Globus pallidus (tissue), 1 donor: ENCODE measurements at places on chromosomes 2 and 18.

DNA sequence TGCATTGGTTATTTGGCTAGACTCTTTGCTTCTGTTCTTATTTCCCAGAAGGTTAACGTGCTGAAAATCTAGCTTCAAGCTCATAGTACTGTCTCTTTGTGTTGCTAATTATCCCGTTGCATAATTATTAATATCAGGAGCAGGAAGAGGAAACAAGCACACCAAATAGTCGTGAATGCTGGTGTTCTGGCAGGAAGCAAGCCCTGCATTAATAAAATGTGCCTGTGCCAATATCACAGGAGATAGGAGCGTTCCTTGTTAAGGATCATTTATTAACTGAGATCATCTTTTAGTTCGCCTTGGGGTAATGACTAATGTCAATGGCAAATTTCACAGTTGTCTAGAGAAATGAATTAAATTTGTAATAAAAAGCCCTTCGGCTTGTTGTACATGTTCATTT, 893.0 kb upstream of the POU3F3 start:
- no peak for DNase-seq

DNA sequence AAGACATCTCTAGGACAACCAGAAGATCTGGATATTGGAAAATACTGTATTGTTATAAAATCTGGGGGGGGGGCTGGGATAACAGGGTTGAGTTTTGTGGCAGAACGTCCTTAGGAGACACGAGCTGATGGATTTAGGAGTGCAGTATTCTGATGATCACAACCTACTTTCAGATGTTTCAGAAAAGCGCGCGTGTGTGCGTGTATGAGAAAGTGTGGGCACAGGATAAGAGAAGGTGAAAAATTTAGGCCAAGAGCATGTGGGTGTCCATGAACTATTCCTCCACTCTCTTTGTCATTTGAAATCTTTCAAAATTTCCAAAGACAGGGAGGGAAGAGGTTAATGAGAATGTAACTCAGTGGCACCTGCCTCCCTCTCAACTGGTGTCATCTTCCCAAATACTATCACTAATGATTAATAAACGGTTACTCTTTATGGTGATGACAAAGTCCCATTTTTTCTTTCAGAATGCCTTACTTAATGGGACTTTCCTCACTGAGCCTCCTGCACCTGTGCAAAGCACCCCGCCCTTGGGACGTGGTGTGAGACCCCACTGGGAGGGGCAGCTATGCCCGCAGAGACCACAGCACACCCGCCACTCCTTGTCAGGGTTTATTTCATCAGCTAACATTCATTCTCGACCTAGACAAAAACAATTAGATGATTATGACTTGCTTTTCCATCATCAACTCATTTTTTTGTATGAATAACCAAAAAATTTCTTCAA, 53.6 kb downstream of the HS6ST1 start:
- no peak for DNase-seq

GRCh38 chr2:217512259-217512658, 490.5 kb downstream of the TNS1 start:
- no peak for DNase-seq

GRCh38 chr18:23903971-23904370, 110.6 kb upstream of the TTC39C start:
- DNase-seq = no peak

GRCh38 chr2:32008805-32009515, 1.8 kb downstream of the MEMO1 start:
- DNase-seq = peak; percentile 24

DNA sequence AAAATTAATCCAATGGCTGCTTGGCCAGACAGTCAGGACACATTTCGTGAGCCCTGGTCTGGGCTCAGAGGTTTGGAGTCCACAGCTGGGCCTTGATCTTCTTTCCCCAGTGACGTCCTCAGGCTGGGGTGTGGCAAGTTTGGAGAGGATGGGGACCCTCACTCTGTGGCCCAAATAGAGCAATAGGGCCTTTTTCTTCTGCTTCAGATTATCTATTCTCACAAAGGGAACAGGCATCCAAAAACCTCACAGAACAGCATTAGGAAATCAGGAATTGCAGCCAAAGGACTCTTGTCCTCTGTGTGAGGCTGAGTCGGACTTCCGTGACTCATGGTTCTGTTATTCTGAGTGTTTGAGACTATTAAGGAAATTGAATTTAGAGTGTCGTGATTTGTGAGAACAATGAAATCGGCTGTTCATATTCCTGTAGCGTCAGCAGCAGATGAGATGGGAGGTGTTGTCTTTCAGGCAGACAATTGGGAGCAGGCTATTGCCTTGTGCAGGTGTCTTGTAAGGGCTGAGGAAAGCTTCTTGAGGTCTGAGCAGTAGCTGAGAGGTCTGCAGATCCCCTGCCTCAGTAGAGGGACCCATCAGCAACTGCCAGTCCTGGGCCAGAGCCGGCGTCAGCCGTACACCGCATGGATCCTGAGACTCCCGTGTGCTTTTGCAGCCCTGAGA, 113.8 kb downstream of the SH3RF3 start:
- DNase-seq = no peak

- no peak for DNase-seq
Observed at GRCh38 chr2:225158360-225158759, 116.1 kb upstream of the DOCK10 start.

- no peak for DNase-seq
Observed at GRCh38 chr18:56487801-56488200, 150.6 kb downstream of the TXNL1 start.

- no peak for DNase-seq
Observed at GRCh38 chr2:24820598-24821432, 27.6 kb downstream of the CENPO start.

- no peak for DNase-seq
Observed at GRCh38 chr18:49544362-49544761, 17.5 kb upstream of the LIPG start.

DNA sequence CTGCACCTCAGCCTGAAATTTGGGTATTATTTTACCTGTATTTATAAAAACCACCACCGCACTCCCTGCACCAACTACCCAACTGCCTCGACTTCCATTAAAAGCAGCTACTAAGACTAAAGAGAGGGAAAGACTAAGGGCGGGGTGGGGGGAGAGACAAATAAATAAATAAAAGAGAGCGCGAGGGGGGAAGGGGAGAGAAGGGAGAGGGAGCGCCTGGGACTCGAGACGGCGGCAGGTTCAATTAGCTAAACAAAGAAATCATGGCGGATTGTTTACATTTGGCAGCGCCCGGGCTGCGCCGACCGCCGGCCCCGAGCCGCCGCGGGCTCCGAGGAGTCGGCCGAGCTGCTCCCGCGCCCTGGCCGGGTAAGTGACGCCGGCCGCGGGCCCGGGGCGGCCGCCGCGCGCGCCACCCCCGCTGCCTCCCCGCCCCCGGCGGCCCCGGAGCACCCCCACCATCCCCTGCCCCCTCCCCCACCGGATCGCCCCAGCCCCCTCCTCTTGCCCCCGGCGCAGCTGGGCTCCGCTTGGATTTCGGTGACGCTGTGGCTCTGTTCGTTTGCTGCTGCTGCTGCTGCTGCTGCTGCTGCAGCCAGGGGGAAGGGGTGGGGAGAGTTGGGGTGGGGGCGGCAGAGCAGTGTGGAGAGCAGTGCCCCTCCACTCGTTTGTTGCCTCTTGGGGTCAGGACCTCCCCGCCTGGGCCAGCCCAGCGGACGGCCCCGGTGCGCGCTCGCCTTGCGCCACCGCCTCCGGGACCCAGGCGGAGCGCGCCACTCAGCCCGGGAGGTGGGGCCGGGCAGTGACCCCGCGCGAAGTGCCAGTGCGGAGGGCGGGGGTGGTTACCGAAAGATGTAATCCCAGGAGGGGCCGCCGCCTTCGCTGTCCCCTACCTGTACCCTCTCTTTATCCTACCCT, 187.2 kb upstream of the FANCL start:
- DNase-seq = peak; percentile 84

- no peak for DNase-seq
Observed at GRCh38 chr2:121818546-121818945, 63.1 kb downstream of the TSN start.

DNA sequence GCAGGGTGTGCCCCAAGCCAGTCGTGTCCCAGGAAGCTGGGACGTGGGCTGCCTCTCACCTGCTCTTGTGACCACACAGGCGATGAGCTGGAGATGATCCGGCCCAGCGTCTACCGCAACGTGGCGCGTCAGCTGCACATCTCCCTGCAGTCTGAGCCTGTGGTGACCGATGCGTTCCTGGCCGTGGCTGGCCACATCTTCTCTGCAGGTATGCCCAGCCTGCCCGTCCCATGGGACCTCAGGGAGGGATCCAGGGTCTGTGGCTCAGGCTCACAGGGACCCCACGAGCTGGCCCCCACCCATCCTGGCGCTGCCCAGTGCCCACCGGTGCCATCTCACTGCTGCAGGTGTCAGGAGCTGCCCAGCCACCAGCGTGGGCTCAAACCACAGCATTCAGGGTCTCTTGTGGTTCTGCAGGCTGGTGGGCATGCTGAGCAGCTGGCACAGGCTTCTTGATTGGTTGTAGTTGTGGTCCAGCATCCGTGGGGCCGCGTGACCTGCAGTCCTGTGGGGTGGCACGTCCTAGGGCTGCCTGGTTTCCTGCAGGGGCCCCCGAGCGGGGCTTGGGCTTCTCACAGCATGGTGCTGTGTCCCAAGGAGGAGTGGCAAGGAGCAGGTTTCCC, 3.8 kb downstream of the BOK start:
- DNase-seq = no peak

- no peak for DNase-seq
Observed at GRCh38 chr18:8373486-8373885, 235.8 kb upstream of the RAB12 start.

DNA sequence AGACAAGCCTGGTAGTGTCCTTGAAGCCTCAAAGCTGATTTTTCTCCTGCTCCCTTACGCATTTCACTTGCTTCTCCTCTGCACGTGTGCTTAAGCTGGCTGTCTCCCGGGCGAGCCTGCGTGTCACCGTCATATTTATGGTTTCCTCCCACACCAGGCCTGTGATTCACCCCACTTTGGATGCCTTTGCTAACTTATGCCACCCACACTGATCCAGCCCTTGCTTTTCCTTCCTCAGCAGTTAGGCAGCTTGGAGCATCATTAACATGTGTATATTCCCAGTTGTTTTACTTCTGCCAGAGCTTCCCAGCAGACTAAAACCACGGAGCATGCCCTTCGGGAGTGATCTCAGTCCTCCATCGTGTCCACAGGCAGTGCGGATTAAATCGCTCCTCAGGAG, 2.2 kb downstream of the ST3GAL5 start:
- no peak for DNase-seq

DNA sequence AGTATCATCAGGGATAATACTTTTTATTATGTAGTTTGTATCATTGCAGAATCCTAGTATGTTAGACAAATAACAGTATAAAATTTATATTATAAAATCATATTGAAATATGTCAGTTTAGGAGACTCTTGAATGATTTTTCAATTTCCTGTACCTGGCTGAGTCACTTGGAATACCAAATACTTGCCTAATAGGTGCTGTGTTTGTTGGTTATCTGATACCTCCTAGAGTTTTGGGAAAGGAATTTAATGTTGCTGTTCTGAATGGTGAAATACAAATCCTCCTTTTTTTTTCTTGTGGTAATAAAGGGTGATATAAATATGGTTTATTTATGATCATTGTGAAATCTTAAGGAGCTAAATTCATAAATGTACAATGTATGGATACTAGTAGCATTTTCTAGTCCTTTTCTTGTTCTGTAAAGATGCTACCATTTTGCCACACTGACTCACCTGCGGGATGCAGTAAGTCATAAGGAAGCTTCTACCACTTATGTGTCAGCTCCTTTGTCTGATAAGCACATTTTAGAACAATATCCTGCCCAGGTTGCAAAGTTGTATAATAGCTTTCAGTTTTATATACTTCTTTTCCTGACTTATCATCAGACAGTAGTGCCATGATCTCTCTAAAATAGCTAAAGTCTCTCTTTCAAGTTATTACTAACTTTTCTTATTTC, 465.5 kb downstream of the XIRP2 start:
- DNase-seq = no peak

GRCh38 chr2:236400046-236400574, 135.9 kb upstream of the ASB18 start:
- DNase-seq = no peak

GRCh38 chr2:8144785-8145184, 537.1 kb upstream of the ID2 start:
- DNase-seq = no peak

- DNase-seq = no peak
Observed at GRCh38 chr2:67321588-67321903, 75.6 kb upstream of the ETAA1 start.

DNA sequence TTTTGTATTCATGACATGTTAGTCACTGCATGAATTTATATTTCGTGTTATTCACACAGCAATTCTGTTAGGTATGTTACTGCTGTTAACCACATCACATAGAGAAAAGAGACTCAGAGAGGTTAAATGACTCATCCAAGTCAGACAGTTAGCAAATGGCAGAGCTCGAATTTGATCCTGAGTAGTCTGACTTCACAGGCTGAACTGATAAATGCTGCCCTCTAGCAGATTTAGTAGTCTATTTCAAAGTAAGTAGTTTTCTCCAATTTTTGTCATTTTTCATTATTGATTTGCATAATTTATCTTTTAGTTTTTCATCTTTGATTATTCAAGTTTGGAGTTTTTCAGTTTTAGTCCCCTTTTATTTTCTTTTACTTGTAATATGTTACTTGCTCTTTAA, 58.3 kb downstream of the WDR7 start:
- peak; percentile 13 for DNase-seq

GRCh38 chr18:24922491-24922890, 429.5 kb downstream of the ZNF521 start:
- DNase-seq = no peak
